ENCODE measurements at places on chromosomes 3 and 15.

DNA sequence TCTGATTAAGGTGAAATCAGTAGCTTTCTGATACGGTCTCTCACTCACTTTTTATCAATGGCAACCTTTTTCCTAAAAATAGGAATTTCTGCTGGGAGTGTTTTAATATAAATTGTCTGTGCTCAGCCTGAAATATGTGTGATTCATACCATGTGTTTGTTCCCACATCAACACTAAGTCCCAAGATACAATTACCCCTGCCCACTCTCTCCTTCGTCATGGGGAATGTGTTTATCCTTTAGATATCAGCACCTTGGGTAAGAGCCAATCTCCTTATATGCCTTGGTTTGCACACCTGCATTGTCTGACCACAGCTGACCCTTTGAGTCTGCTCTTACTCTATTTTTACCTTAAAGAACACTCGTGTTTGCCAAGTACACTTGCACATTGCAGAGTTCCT lies 356.4 kb downstream of the LPP start:
- no peak for DNase-seq

GRCh38 chr3:4823986-4824925 lies 155.0 kb upstream of the BHLHE40 start:
- DNase-seq, result no peak

- no peak for DNase-seq
Observed at GRCh38 chr3:13495351-13495813, 15.3 kb downstream of the HDAC11 start.

GRCh38 chr3:12545473-12545791 lies at the start of gene MKRN2OS:
Gene MKRN2OS (minus strand): TSS chr3:12545499. CDS start chr3:12545464, 35 bp downstream.
- DNase-seq, result peak; percentile 19

DNA sequence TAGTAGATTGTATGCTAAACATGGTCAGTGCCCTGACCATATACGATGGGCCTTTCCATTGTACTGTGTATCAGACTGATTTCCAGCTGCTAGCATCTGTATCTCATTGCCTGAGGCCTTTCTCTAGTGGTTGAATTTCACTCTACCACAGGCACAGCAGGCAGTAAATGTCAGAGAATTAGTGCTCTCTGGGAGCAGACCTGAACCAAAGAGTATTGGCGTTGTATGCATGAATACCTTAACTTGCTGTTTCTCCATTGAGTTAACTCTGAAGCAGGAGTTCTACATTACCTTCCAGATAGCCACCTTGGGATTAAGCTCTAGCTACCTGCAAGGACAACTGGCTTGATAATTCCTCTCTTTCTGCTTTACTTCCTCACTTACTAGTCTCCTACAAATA lies 439.2 kb upstream of the EPHA3 start:
- DNase-seq, result no peak

DNA sequence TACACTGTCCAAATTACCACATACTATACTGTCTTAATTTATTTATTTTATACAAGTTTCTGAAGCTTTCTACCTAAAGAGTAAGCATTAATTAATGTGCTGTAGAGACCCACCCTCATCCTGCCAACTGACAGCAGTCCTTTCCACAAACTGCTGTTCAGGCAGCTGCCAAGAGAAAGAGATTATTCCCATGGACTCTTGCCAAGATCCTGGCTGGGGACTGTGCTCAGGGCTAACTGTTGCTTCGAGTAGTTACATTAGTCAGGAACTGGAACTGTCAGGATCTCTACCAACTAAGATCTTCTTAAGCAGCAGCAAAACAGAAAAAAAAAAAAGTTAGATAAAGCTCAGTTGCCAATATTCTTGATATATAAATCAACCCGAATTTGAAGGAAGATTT lies 398.8 kb downstream of the MECOM start:
- peak; percentile 71 for DNase-seq

- no peak for DNase-seq
Observed at GRCh38 chr3:186826410-186826975, 16.0 kb upstream of the ADIPOQ start.

DNA sequence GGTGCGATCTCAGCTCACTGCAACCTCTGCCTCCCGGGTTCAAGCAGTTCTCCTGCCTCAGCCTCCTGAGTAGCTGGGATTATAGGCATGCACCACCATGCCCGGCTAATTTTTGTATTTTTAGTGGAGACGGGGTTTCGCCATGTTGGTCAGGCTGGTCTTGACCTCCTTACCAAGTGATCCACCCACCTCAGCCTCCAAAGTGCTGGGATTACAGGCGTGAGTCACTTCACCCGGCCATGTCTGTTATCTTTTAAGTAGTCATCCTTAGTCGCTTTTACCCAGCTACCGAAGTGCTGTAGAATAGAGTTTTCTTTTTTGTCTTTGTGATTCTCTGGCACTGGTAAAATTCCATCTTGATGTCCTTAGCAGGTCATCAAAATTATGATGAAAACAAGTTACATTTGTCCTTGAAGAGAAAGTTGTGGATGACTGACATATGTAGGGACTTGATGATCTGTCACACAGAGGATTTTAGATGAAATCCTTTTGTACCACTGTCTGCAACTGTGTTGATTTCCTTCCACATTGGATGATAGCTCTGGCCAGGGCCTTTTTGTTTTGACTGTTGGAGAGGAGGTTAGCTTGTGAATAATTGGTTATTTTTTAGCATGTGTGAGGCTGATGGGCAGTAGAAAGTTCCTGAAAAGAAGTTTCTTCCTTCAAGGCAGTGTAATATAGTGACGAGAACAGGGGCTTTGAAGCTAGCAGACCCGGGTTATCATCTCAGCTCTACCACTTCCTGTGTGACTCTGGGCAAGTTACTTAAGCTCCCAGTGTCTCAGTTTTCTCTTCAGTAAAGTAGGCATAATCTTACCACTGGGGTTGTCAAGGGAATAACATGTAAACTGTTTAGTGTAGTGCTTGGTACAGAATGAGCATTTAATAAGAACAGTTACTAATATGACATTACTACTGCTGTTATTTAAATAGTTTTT lies 18.8 kb downstream of the ATG7 start:
- no peak for DNase-seq

GRCh38 chr15:74375303-74375693 lies 7.9 kb upstream of the CYP11A1 start:
- DNase-seq, result peak; percentile 75

GRCh38 chr3:169278667-169279066 lies 384.8 kb downstream of the MECOM start:
- DNase-seq, result no peak

All from NCI-H2171 treated with DMSO at 0.1 percent for 48 hours (cell line).